ENCODE measurements at places on chromosomes 13 and 19.
A peak's percentile ranks its signal among the peaks of the same experiment; 100 is the strongest.

- DNase-seq: no peak
These were observed 113.5 kb downstream of the COG6 start for GRCh38 chr13:39768962-39769361.

DNA sequence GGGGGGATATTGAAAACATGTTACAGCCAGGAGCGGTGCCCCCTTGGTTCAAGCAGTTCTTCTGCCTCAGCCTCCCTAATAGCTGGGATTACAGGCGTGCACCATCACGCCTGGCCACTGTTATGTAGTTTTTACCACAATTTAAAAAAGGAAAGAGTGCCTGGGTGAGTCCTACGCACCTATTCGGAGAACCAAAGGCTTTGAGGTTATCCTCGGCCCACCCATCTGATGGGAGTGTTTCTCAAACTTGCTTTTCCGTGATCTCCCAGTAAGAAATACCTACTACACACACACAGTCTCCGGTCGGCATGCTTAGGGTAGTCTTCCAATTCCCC is 4.2 kb upstream of the GP6 start:
- no peak for DNase-seq

DNA sequence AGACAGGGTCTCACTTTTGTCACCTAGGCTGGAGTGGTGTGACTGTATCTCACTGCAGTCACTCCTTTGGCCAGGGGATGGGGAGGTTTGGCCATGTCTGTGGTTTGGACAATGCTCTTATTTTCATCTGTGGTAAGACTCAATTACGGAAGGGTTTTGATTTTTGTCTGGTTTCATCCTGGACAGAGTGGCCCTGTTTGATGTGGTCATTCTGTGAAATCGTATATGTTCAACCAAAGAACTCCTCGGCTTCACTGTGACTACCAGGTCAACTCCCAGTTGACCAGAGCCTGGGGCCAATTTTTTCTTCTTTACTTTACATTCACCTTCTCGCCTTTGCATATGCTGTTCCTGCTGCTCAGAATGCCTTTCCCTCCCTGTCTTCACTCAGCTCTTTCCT is 6.8 kb upstream of the CCDC124 start:
- DNase-seq: no peak

DNA sequence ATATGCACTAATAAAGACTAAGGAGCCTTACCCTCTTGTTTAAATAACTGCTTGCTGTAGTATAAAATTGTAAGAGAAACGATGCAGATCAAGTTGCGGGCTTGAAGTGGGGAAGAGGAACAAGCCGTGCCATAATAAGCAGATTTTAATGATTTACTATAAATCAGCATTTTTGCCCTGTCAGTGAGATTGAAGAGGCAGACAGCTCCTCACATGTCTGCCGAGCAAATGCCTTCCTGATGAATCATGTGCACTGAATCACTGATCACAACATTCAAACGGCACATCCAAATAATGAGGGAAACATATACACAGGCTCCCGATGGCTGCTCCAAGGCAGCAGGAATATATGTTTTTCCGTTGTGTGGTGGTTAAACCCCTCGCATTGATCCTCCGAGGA is 282.9 kb downstream of the TSHZ3 start:
- peak; percentile 77 for DNase-seq

- no peak for DNase-seq
These were observed 28.9 kb upstream of the POSTN start for GRCh38 chr13:37627428-37627827.

DNA sequence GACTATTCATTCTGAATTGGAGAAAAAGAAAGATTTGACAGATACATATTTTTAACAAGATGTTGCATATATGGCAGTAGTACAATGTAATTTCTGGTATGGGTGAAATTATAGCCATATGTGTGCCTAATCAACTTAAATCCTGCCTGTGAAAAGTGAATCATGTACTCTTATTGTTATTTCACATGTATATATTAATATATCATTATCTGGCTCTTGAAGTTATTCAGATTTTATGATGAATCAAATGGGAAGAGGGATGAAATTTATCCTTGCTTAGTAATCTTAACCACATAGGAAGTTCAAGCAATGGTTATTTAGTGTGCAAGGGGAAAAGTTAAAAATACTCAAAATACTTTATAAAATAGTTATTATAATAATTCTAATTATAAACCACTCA is 80.5 kb downstream of the GPC6 start:
- peak; percentile 57 for DNase-seq

DNA sequence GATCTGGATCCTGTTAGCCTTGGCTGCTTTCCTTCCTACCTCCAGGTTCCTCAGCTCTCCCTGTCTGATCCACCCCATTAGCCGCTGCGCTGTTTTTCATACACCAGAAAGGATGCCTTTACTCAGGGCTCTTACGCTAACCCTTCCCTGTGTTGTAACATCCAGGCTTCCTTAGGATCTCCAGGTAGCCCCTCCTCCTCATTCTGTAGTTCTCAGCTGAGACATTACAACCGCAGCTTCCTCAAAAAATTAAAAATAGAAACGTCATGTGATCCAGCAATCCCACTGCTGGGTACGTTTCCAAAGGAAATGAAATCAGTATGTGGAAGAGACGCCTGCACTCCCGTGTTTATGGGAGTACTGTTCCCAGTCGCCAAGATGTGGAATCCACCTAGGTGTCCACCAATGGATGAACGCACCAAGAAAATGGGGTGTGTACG is 18.4 kb upstream of the MYADM start:
- peak; percentile 86 for DNase-seq

DNA sequence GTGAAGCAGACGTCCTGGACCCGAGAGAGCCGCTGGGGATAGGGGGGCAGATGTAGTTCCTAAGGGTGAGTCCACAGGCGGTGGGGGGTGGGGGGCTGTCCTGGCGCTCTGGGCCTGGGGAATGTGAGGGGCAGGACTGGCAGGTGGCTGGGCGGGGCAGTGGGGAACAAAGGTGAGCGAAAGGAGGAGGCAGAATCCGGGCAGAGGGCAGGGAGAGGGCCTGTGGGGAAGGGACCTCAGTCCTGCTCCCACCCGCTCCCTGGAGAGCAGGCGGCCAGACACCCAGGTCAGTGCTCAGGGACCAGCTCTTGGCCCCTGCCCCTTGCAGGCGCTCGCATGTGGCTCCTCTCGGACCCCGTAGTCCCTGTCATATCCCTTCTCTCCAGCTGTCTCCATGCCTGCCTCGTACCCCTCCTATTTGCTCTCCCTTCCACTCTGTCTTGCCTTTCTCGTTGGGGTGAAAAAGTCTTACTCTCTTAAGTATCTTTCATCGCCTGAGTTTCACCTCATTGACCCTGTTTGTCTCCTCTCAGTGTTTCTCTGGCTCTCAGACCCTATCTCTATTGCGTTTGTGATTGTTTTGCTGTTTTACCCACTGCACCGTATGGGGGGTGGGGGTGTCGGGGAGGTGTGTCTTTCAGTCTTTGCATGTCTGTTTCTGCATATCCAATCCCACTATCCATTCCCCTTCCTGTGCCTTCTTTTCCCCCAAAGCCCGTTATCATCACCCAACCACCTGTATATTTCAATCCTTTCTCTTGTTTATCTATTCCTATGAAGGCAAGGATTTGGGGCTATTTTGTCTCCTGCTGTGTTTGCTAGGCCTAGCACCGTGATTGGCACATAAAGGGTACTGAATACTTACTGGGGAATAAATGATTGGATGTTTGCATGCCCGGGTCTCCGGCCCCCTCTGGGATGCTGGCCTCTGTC is 5.8 kb downstream of the SPHK2 start:
- DNase-seq: no peak

- DNase-seq: no peak
These were observed 29.5 kb downstream of the NLRP11 start for GRCh38 chr19:55802281-55802680.

GRCh38 chr13:29917650-29918049 is 67.2 kb upstream of the UBL3 start:
- DNase-seq: no peak

GRCh38 chr13:45295536-45295935 is 45.4 kb downstream of the TPT1 start:
- DNase-seq: no peak

- DNase-seq: no peak
These were observed 290.8 kb upstream of the PCDH9 start for GRCh38 chr13:67520886-67521285.

DNA sequence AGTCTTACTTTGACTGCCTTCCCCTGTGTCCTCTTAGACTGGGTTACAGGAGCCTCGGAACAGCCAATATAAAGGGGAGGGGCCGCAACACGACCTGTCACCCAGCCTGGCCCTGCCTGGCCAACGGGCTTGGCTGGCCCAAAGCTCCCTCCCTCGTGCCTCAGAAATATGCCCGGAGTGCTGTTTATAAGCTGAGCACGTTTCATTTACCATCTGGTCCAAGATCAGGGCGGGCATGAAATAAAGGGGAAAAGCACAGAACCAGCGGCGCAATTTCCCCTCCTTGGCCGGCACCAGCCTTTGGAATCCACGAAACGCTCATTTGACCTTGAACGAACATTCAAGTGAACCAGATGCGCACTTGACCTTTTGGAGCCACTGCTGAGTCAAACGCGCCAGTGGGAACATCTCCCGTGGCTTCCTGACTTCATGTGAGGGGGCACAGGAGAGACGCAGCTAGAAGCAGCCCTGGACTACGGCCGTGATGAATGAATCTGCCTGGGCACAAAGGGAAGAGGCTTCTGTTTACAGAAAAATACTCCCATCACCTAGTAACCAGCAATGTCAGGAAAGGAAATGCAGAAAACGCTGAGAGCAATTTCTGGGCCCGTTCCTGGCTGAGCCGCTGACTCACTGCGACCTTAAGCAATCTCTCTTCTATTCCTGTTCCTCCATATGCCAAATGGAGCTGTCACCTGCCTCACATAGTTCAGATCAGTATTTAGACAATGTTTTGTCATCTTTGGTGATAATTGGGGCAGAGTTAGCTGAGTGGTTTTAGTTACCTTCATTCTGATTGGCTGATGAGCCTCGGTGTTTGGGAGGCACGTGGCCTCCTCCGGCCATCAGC is 53.3 kb downstream of the RFX2 start:
- DNase-seq: peak; percentile 68

GRCh38 chr19:54209058-54209810 is 8.6 kb downstream of the RPS9 start:
- no peak for DNase-seq

GRCh38 chr19:1310853-1311180 is 25.1 kb downstream of the EFNA2 start:
- DNase-seq: no peak

DNA sequence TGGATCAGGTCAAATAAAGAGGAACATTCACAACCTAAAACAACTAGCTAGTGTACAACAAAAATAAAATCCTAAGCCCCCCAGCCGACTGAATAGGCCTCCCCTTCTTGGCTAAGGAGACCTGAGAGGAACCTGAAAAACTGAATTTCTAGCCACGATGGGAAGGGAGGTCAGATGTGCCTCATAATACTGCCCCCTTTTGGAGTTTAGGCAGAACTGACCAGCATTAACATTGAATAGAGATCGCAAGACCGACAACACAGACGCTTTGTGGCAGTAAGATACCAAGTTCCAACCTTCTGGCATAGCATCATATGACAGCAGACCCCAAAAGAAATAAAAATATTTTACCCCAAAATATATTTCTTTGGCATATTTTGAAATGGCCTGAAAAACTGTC is 15.9 kb downstream of the CBY2 start:
- DNase-seq: no peak

GRCh38 chr13:41707194-41707821 is 250.0 kb downstream of the RGCC start:
- DNase-seq: peak; percentile 27

DNA sequence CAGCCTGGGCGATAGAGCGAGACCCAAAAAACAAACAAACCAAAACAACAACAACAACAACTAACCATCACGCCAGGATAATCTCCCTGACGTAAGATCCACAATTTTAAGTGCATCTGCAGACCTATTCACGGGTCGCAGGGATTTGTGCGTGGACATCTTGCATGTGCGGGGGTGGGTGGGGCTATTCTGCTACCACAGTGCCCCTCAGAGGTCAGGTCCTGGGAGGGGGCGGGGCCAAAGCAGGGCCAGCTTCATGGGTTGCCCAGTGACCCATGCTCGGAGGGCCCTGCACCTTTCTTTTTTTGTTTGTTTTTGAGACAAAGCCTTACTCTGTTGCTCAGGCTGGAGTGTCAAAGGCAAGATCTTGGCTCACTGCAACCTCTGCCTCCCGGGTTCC is 2.6 kb upstream of the CDC42EP5 start:
- DNase-seq: no peak

Data from fibroblast of skin of left quadriceps (primary cell).